Effector memory CD8-positive, alpha-beta T cell (primary cell): ENCODE measurements at places on chromosomes 3 and 15.

- DNase-seq = no peak
Observed at GRCh38 chr3:153210146-153210545, 48.1 kb downstream of the RAP2B start.

DNA sequence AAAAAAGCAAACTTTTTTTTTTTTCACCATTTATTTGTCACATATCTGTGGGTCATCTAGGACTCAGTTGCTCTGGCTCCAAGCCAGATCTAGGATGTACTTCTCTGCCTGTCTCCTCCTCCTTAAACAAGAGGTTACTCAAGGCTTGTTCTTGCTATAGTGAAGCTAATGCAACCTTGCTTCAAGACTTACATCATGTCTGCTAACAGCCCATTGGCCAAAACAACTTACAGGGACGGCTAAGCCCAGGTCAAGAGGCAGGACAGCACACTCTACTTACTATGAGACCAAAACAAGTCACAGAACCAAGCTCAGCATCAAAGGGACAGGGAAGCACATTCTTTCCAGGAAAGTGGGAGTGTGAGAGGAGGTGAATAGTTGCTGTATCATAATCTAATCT lies 123.8 kb upstream of the BNIP2 start:
- DNase-seq = no peak

GRCh38 chr3:110210086-110210660 lies 861.4 kb upstream of the NECTIN3 start:
- DNase-seq = no peak

GRCh38 chr3:17808994-17809393 lies 66.6 kb upstream of the TBC1D5 start:
- DNase-seq = no peak

DNA sequence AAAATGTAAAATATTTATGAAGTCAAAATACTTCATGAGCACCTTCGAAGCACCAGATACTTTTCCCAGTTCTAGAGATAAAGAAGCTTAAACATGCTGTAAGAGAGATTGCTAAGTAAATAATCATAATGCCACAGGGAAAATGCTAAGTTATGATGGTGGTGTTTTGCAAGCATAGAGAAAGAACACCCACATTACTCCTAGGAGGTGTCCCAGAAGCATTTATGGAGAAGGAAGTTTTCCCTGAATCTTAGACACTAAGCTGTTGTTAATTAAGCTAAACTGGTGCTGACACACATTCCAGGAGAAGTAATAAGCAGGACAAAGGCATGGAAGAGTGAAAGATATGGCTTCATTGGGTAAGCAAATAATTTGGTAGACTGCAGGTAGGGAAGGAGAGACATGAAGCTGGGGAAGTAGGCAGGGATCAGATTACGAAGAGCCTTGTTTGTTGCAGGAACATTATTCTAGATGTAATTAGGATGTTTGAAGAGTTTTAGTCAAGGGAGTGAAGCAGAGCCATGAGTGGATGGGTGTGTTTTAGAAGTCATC lies 40.4 kb upstream of the CHMP2B start:
- no peak for DNase-seq

GRCh38 chr3:141402476-141403171 lies 34.3 kb downstream of the ZBTB38 start:
- peak; percentile 34 for DNase-seq

- no peak for DNase-seq
Observed at GRCh38 chr3:99114565-99115291, 213.2 kb upstream of the DCBLD2 start.

DNA sequence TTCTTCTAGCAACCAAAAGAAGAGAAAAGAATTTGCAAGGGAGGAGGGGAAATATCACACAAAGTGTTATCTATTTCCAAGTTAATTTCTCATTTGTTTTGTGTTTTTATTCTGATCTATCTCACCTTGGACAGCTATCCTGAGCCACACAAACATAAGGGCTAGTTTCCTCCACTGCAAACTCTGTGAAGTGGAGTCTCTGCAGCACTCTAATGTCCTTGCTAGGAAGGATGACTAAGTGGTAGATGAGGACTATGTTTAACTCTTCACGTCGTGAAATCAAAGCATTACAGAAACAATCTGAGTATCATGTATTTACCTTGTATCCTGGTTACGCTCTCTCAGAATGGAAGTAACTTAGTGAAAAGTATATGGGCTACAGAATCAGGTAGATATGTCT lies 33.9 kb upstream of the CHRM5 start:
- DNase-seq = no peak

DNA sequence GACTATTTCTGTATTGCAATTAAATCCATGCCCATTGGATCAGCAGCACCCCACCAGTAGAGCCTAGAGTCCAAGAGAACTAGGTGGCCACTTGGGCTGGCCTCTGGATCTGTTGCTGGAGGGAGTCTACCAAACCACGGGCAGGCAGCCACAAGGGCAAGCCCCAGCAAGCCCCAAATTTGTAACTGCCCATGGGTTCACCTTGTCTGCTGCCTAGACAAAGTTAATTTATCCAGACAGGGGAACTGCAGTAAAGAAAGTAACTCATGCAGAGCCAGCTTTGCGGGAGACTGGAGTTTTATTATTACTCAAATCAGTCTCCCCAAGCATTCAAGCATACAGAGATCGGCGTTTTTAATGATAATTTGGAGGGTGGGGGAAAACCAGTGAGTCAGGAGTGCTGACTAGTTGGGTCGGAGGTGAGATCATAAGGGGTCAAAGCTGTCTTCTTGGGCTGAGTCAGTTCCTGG lies 74.0 kb upstream of the TERB2 start:
- DNase-seq = no peak

DNA sequence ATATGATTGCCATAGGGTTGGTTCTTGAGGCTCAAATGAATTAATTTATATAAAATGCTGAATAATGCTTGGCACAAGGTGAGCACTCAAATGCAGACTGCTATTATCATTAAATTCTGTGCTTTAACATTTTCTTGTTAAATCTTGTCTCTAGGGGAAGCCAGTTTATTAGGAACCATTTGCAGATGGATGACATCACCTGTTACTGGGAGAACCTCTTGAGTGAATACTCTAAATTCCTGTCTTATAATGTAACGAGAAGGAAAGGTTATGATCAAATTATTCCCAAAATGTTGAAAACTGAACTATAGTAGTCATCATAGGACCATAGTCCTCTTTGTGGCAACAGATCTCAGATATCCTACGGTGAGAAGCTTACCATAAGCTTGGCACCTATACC lies 6.2 kb upstream of the TIMMDC1 start:
- DNase-seq = no peak

GRCh38 chr3:55069950-55070349 lies 142.1 kb upstream of the LRTM1 start:
- no peak for DNase-seq

DNA sequence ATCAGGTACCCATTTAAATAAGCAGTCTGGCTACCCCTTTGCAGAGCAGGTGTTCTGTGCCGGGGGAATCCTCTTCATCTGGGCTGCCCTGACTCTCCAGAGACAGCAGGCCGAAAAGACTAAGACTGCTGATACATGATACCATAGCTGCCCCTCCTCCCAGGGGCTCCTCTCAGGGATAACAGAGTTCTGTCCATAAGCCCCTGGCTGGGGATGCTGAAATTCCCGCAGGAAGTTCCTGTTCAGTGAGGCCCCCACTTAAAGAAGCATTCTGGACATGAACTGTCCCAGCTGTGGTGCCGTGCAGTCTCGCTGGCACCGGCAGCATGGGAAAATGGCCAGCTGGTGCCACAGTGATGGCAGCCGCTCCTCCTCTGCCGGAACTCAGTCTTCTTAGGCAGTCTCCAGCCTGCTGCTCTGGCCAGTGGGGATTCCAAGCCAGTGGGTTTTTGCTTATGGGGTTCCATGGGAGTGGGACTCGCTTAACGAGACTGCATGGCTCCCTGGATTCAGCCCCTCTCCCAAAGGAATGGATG lies 1026.2 kb downstream of the NAALADL2 start:
- DNase-seq = no peak

GRCh38 chr3:150599611-150600297 lies 3.4 kb upstream of the SELENOT start:
- DNase-seq = no peak

- no peak for DNase-seq
Observed at GRCh38 chr15:25439369-25439836, 579 bp upstream of the UBE3A start.

DNA sequence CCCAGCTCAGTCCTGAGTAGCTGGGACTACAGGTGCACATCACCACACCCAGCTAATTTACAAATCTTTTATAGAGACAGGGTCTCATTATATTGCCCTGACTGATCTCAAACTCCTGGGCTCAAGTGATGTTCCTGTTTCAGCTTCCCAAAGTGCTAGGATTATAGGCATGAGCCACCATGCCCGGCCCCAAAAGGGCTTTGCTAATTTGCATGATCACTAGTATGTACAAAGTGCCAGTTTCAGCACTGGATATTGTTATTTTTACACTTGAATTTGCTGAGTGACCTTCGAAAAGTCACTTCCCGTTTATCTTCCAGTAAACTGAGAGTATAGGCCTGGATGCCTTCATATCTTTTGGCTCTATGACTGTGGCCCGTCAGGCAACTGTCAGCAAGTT lies 12.2 kb downstream of the CLN6 start:
- DNase-seq = no peak

DNA sequence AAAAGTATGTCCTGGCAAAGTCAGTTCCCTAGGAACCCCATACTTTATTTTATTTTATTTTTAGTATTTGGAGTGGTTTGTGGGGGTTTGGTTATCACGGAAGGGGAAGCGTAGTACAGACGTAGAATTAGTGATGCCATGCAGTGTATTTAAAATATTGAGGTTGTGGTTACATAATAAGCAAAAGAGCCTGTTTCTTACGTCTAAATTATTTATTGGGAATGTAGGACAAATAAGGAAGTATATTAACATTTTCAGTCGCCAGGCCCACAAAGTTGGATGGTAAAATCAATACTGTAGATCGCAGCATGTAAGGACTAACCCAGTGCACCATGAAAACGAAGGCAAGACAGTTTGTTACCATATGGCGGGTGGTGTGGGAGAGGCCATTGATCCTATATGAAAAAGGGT lies 558 bp downstream of the DTWD1 start:
- DNase-seq = no peak

GRCh38 chr3:167798443-167798842 lies 62.9 kb downstream of the SERPINI1 start:
- no peak for DNase-seq

DNA sequence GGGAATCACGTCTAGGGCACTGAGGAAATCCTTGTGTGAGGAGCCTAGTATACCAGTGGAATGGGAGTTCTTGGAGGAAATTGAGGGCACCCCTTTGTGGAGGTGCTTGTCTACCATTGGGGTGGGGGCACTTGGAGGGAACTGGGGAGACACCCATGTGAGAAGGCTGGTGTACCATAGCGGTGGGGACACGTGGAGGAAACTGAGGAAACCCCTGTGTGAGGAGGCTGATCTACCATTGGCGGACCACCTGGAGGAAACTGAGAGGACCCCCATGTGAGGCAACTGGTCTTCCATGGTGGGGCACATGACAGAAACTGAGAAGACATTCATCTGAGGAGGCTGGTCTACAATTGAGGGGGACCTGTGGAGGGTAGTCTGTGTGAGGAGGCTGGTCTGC lies 164.5 kb downstream of the FBLN2 start:
- DNase-seq = no peak

- no peak for DNase-seq
Observed at GRCh38 chr3:78035131-78035641, 995.3 kb downstream of the ROBO2 start.

GRCh38 chr15:66614456-66614855 lies 48.7 kb upstream of the LCTL start:
- DNase-seq = no peak

DNA sequence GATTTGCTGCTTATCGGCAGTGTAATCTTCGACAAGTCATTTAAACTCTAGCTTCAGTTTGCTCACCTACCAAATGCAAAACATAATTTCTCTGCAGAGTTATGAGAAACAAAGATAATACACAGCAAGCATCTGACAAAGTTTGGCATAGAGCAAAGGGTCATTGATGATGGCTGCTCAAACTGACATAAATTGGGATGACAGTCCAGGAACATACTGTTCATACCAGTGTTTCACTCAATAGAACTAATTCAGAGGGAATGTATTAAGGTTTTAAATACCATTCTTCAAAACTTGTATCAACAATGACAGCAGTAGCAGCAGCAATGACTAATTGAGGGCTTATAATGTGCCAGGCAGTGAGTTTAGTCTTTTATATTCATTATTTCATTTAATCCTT lies 137.6 kb downstream of the SPATA16 start:
- no peak for DNase-seq

DNA sequence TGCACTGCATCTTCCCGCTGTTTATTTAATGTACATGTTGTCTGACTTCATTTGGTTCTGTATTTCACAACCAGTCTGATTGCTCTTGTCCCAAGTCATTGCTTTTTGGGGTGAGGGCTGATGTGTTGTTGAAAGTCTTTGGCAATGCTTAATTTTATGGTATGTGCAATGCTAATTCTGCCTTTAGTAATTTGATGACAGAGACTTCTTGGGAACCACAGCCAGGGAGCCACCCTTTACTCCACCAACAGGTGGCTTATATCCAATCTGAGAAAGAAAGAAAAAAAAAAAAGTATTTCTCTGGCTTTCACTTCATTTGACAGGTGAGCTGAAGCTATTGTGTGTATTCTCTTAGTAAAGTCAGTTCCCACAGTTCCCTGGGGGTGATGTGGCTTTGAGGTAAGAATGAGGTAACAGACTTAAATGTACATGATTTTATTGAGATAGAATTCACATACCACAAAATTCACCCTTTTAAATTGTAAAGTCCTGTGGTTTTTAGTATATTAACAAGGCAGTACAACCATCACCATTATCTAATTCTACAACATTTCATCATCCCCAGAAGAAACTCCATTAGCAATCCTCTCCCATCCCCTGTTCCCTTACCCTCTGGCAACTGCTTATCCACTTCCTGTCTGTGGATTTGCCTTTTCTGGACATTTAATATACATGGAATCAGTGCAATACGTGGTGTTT lies 97.3 kb downstream of the SLCO3A1 start:
- DNase-seq = no peak

- DNase-seq = no peak
Observed at GRCh38 chr15:85746641-85747040, 48.1 kb downstream of the KLHL25 start.

DNA sequence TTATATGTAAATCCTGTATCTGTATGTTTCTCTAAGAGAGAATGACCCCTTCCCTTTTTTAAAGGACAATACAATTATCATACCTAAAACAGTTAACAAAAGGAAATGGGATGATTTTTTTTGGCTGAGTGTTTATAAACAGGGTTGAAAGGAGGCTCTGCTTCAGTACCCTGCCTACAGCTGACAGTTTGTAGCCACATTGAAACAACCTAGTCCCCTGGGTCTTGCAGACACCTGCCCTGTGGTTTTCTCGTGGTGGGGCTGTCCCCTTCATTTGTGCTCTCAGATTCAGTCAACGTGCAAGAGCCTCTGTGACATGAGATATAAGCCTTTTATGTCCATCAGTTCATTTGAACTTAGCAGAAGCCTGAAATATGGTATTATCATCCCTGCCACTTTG lies 2.3 kb upstream of the HMCES start:
- no peak for DNase-seq

- DNase-seq = no peak
Observed at GRCh38 chr3:194536871-194537637, 50.3 kb upstream of the ATP13A3 start.
